Renal pelvis (tissue), 12 donors: ENCODE measurements at places on chromosomes 5 and 9. TPM values are rescaled to one million over a fixed set of nuclear protein-coding genes. Genes with fewer than 3 reads are reported as not detected.

DNA sequence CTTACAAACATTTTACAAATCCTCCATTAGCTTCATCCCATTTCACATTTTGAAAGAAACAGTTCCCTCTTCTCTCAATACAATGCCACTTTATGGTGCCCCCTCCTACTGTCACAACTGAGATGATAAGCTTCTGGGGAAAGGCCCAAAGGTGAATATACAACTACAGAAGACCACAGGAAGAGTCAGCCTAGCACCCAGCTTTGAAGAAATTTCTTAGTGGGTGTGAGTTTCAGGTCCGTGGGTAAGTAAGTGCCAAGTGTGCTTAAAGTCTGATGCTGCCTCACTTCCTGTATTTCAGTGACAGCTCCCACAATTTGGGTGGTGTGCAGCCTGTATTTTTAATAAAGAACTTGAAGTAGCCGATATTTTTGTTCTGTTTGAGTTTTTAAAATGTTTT, 68.1 kb downstream of the ARHGEF28 start:
- DNase-seq, result no peak

GRCh38 chr9:19231904-19232822, 1.7 kb downstream of the DENND4C start:
- DNase-seq, result no peak

GRCh38 chr5:73228052-73228451, 55.1 kb downstream of the TMEM174 start:
- no peak for DNase-seq

The CBY3 gene
- 1.8 TPM for polyA plus RNA-seq

The PAEP gene
- polyA plus RNA-seq, result not detected
